Activated naive CD4-positive, alpha-beta T cell treated with anti-CD3 and anti-CD28 coated beads, Interleukin-2, amount 50 U/mL, for 16 hours (primary cell): ENCODE measurements at places on chromosomes 7 and 10.

DNA sequence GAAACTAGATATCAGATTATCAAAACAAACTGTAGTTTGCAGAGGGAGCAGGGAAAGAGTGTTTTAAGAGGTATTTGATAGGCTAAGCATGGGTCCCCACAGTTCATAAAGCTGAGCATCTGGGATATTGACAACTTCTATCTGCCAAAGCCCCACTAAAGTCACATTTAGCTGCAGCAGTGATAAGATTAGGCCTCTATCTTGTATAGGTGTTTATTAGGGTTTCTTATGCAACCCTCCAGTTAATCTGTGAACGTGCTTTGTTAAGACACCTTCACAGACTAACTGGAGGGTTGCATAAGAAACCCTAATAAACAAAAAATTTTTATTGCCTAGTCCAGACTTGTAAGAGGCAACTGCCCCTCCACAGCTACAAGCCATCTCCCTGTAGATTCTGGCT lies 78.0 kb downstream of the CYP51A1 start:
- DNase-seq: no peak

DNA sequence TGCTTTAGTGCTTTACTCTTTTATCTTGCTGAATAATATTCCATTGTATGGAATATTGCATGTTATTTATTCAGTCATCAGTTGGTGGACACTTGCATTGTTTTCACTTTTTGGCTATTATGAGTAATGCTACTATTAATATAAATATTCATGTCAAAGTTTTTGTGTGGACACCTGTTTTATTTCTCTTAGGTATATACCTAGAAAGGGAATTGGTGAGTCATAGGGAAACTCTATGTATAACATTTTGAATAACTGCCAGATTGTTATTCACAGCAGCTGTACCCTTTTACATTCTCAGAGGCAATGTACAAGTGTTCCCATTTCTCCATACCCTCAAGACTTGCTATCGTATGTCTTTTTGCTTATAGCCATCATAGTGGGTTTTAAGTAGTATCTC lies 268.7 kb downstream of the SEMA3A start:
- DNase-seq: no peak

GRCh38 chr10:58585435-58585834 lies 72.8 kb downstream of the BICC1 start:
- no peak for DNase-seq

- no peak for DNase-seq
These were observed 35.8 kb upstream of the DNMBP start for GRCh38 chr10:100045592-100045991.

DNA sequence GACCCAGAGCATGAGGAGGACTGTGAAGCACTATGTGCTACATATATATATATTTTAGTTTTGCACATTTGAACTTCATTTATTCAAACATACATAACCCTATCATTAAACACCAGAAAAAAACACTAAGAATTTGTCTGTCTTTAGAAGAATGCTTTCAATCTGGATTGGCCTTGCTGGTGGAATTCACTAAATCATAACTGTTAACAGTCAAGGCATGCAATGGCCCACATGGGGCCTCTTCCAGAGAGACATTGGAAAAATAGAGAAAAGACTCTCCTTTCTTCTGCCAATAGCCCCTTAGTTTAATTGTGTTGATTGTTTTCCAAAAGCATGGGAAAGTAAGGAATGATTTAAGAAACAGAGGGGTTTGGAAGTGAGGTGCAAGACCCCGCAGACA lies 77.9 kb downstream of the MRPL32 start:
- DNase-seq: no peak

GRCh38 chr10:125087191-125087896 lies 73.0 kb downstream of the CTBP2 start:
- DNase-seq: no peak

- no peak for DNase-seq
These were observed 568.1 kb upstream of the FOXK1 start for GRCh38 chr7:4113976-4114375.

DNA sequence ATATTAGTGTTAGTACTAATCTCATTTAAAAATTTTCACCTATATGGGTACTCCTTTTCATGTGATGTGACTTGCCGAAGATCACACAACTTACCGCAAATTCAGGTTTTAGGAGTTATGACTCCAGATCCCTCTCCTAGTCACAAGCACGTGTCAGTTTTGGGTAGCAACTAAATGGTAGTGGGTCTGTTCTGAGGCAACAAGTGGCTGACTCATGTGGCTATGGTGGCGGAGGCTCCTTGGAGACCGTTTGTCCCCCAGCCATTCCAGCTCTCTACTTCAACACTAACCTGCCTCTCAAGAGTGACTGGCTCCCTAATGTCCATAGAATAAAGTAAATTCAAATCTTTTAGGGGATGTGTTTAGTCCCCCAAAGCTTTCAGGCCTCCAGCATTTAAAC lies 39.5 kb downstream of the MRC1 start:
- no peak for DNase-seq

GRCh38 chr10:44769450-44769849 lies 141.7 kb upstream of the TMEM72 start:
- DNase-seq: no peak

DNA sequence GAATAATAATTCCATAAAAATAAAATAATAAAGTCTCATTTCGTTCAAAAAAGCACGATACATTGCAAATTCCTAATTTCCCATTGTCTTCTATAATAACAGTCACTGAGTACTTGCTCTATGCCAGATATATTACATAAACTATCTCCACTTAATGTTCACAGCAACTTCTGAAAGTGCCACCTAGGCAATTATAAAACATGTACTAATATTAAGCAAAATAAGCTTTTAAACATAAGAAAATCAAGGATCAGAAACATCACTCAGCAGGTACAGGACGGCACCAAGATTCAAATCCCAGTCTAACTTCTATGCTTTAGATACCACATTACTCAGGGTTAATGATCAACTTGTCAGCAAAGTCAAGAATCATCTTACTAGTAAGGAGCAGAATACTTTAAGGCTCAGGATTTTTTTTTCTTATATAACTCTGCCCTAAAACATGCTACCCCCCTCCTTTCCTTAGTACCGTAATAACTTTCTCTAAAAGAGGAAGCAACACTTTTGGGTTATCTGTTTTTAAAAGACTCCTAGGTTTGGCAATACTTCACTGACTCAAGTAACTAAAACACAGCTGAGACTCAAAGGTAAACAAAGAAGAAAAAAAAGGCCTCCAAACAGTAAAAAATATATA lies 51.3 kb downstream of the USP6NL start:
- no peak for DNase-seq

DNA sequence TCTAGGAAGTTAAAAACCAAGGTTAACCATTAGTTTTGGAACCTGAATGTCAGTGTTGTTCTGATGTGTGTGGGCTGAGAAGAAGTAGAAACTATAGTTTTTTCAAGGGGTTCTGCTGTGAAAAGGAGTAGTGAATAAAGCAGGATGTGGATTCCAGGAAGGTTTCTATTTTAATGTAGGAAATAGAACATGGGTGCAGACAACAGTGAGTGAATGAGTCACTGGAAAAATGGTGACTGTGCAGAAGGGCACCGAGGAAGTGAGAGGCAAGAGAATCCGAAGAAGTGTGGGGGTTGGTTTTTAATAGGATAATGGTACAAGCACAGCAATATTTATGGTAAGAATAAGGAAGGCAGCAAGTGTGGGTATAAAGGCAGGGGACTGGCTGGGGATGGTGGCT lies 120.4 kb downstream of the ARHGAP21 start:
- no peak for DNase-seq
